ENCODE measurements at places on chromosomes 12 and 14.
A peak's percentile ranks its signal among the peaks of the same experiment; 100 is the strongest.

DNA sequence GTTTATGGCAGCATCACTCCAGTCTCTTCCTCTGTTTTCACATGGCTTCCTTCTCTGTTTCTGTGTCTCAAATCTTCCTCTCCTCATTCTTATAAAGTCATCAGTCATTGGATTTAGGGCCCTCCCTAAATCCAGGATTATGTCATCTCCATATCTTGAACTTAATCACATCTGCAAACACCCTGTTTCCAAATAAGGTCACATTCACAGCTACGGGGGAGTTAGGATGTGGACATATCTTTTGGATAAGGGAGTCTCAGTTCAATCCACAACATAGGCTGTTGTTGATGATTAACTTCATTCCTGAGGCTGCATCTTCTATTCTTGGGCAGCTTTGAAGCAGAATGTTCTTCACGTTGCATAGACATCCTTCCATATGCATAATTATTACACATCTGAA lies 40.3 kb upstream of the NTF3 start:
- DNase-seq: no peak

GRCh38 chr14:35402323-35403113 lies 2.0 kb downstream of the NFKBIA start:
- DNase-seq: peak; percentile 76

DNA sequence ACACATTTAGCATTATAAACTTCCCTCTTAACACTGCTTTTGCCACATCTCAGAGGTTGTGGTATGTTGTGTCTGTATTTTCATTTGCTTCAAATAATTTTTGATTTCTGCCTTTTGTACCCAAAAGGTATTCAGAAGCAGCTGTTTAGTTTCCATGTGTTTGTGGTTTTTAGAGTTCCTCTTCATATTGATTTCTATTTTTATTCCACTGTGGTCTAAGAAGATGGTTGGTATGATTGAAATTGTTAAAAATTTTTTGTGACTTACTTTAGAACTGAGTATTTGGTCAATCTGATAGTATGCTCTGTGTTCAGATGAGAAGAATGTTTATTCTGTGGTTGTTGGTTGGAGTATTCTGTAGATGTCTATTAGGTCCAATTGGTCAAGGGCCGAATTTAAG lies 76.4 kb downstream of the IFNG-AS1 start:
- no peak for DNase-seq

GRCh38 chr12:87020071-87020470 lies 763.9 kb upstream of the MGAT4C start:
- DNase-seq: no peak

DNA sequence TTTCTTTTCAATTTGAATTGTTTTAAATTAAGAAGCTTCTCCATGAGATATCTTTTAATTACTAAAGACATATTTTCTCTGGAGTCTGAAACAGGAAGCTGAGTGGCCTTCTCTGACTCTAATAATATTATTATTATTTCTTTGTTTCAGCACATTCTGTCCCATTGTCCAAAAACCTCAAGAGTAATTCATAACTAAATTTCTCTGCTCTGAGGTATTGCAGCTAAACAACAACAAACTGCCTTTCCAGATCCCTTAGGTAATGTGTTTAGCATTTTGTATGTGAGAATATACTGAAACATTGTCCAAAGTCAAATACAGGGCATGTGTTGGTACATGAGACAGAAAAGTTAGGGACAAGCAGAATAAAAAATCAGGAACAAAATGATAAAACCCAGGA lies 199.0 kb upstream of the FAR2 start:
- no peak for DNase-seq

DNA sequence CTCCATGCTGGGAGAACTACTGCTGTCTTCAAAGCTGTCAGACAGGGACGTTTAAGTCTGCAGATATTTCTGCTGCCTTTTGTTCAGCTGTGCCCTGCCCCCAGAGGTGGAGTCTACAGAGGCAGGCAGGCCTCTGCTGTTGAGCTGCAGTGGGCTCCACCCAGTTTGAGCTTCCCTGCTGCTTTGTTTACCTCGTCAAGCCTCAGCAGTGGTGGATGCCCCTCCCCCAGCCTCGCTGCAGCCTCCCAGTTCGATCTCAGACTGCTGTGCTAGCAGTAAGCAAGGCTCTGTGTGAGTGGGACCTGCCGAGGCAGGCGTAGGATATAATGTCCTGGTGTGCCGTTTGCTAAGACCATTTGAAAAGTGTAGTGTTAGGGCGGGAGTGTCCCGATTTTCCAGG lies 31.4 kb upstream of the RFX4 start:
- no peak for DNase-seq

DNA sequence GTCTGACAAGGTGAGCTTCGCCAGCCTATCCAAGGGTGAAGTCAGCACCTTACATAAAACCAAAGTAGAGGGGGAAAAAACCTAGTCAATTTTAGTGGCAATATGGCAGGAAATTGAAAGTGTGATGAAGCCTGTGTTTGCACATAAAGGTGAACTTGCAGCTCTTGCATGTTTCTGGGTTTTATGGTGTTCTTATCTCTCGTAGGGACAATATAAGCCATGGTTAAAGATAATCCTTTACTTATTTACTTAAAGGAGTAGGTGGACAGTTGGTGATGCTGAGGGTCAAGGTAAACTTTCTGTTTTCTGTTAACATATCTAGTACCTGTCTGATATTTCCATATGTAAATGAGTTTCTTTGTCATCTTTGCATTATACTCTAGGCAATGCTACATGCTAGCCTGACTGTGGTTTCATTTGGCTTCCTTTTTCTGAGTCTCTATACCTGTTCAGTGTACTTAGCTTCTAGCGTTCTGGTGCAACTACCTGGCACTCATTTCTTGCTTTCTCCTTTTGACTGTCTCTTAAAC lies 32.8 kb downstream of the CCDC91 start:
- DNase-seq: no peak

- no peak for DNase-seq
Observed at GRCh38 chr12:14833952-14834351, 9.4 kb downstream of the ART4 start.

DNA sequence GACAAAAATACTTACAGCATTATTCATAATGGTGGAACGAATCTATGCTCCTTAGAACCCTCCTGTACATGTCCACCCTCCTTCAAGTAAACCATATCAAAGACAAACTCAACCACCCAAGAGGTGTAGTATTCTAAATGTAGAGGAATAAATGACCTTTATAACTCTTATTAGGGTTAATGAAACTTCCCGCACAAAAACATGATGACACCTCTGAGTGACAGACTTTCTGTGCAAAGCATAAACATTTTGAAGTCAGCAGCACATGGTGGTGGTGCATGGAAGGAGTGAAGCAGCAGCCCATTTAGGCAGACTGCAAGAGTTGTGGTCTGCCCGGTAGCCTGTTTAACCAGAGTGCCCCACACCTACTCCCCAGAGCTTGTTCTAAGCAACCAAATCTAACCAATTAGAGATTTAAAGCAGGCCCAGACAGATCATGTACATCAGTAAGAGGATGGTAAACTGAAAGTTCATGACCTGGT lies 615 bp upstream of the ASB8 start:
- DNase-seq: no peak

GRCh38 chr14:53924753-53925152 lies 31.9 kb downstream of the BMP4 start:
- DNase-seq: no peak

GRCh38 chr14:101740981-101741380 lies 20.5 kb upstream of the PPP2R5C start:
- DNase-seq: peak; percentile 49

- no peak for DNase-seq
Observed at GRCh38 chr12:89216211-89216952, 135.9 kb downstream of the DUSP6 start.

GRCh38 chr12:93015871-93016751 lies 87.0 kb upstream of the EEA1 start:
- no peak for DNase-seq

- no peak for DNase-seq
Observed at GRCh38 chr12:81520064-81520945, 238.8 kb downstream of the PPFIA2 start.

DNA sequence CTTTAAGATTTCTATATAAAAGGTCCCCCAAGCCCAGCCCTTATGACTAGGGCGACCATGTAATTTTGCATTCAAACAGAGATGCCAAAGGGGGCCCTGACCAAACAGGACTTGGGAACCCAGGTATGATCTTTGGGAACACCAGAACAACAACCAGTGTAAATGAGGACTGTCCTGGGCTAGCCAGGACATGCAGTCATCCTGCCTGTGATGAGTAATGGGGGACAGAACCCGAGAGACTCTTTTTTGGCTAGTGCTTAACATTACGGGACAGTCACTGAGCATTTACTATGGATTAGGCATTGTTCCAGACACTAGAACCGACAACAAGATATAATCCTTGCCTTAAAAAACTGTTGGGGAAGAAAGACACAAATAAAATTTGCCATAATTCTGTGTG lies 337.3 kb downstream of the CACNA1C start:
- peak; percentile 12 for DNase-seq

GRCh38 chr12:57099766-57100165 lies 10.9 kb downstream of the NAB2 start:
- DNase-seq: no peak

- no peak for DNase-seq
Observed at GRCh38 chr12:107845226-107845979, 70.9 kb downstream of the ASCL4 start.

GRCh38 chr12:4320497-4320852 lies 538 bp upstream of the TIGAR start:
- DNase-seq: no peak

DNA sequence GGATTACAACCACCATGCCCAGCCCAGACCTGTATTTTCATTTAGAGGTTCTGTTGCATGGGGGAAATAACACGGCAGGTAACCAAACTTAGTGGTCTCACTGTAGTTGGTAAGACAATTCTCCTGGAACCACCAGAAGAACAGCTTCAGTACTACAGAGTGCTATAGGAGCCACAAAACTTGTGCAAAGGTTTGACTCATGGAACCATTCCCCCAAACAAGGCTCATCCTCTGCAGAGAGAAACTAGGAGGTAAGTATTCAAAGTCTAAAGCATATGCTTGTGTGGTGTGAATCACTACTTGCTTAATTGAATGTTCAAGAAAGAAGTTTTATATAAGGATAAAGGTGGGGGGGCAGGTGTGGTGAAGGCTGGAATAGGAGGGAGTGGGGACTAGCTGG lies 58.7 kb downstream of the GNS start:
- DNase-seq: no peak

DNA sequence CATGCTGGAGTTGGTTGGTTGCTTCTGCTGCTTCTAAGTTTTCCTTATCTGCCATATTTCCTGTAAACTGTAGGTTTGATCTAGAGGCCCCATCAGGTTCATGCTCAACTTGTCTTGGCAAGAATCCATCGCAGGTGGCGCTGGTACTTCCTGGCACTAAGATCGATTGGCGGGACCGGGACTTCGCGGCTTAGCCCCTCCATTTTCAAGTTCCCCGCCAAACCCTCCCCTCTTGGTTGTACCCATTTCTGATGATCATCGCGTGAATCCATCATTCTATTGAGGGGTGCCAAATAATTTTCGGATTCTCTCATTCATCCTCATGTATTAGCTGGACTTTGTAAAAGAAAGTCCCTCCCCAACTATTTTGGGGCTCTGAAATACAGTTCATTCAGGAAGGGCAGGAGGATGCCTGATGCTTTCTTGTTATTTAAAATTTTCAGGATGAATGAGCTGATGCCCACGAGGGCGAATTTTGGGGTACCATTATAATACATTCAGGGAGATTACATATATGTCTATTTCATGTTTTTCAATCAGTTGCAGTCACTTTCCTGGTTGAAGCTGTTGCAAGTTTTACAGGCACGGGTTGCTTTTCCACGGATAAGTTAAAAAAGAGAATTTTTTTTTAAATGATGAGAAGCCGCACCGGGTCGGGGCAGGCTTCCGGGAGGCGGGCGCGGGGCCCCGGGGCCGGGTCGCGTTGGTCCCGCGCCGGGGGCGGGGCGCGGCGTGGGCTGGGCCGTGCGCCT lies 395 bp upstream of the BRI3BP start:
- DNase-seq: no peak

DNA sequence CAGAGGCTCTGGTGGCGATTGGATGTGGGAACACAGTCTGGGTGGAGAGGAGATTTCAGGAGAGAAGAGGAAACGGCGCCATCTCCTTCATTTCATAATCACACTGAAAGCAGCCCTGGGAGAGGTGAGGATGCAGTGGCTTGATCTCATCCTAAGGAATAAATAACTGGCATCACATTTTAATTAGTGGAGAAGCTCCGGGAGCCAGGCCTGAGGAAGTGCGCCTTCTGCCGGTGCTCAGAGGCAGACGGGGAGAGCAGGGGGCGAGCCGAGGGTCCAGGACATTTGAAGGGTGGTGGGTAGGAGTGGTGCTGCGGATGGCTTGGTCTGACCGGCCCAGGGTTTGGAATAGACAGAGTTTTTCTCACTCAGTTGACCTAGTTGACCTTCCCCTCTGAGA lies 265.0 kb downstream of the CACNA1C start:
- no peak for DNase-seq

- DNase-seq: no peak
Observed at GRCh38 chr12:89179245-89179644, 173.1 kb downstream of the DUSP6 start.

- no peak for DNase-seq
Observed at GRCh38 chr14:78586681-78587080, 416.5 kb downstream of the NRXN3 start.

DNA sequence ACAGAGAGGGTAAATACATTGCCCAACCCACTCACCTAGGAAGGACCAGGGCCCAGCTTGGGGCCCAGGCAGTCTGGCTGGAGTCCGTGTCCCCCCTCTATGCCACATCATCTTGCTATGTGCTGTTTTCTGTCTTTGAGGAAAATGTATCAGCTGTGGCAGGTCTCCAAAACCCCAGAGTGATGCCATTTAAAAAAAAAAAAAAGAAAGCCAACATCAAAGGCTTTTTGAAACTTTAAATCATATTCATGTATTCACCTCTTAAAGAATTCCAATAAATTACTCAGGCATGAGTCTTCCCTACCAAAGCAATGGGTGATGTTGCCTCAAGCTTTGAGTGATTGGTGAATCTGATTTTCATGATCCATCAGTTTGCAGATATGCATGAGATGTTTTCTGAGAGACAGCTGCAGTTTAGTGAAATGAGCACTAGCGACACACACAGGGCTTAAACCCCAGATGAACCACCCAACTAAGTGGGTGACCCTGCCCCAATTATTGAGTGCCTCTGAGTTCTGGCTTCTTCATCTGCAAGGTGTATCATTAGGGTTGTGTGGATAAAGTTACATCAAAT lies 6.1 kb downstream of the KRT81 start:
- DNase-seq: peak; percentile 33

GRCh38 chr14:104700747-104701217 lies 11.4 kb downstream of the INF2 start:
- no peak for DNase-seq

DNA sequence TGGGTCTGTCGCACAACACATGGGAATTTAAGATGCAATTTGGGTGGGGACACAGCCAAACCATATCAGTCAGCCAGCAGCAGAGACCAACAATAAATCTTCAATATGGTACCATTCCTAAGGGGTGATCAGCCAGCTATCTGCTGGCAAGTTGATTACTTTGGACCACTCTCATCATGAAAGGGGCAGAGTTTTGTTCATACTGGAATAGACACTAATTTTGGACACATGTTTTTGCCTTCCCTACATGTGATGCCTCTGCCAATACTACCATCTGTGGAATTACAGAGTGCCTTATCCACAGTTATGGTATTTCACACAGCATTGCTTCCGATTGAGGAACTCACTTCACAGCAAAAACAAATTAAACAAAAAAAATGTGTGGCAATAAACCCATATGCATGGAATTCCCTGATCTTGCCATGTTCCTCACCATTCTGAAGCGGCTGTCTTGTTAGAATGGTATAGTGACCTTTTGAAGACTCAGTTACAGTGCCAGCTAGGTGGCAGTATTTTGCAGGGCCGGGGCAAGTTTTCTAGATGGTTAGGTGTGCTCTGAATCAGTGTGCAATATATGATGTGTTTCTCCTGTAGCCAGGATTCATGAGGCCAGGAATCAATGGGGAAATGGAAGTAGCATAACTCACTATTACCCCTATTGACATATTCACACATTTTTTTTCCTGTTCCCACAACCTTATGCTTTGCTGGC lies 179.0 kb upstream of the IGF1 start:
- no peak for DNase-seq
